Central memory CD8-positive, alpha-beta T cell (primary cell): ENCODE measurements at places on chromosomes 16 and 17.

DNA sequence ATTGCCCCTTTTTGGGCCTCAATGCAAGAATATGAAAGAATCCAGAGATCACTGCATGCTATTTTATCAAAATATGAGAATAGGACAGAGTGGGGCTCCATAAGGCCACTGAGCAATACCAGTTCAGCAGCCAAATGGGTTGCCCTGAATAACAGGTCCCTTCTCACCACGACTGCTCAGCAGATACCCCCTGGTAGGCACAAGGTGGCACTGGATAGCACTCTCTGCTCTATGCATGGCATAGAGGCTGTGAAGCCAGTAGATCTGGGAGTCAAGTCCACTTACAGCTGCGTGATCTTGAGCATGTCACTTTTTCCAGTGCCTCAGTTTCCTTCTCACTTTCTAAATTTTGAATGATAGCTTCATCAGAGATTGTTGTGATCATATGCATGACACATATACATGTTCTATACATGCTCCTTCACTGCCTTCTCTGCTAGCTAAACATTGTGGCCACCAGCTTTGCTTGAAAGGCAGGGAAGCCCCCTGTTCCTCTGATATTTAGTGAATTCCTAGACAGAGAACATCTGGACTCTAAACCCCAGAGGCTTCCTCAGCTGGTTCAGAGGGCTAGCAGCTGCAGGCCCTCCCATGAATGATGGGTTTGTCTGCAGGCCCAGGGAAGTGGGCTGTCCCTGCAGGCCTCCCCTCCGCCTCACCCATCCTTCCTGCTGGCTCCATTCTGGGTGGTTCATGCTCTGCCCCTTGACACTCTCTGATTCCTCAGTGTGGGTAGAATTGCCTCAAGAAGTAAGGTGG, 84.9 kb upstream of the ASIC2 start:
- no peak for DNase-seq

- DNase-seq: no peak
Measured at GRCh38 chr16:72848759-72849664, 198.9 kb downstream of the ZFHX3 start.

GRCh38 chr16:4517812-4518680, 20.5 kb downstream of the CDIP1 start:
- no peak for DNase-seq

DNA sequence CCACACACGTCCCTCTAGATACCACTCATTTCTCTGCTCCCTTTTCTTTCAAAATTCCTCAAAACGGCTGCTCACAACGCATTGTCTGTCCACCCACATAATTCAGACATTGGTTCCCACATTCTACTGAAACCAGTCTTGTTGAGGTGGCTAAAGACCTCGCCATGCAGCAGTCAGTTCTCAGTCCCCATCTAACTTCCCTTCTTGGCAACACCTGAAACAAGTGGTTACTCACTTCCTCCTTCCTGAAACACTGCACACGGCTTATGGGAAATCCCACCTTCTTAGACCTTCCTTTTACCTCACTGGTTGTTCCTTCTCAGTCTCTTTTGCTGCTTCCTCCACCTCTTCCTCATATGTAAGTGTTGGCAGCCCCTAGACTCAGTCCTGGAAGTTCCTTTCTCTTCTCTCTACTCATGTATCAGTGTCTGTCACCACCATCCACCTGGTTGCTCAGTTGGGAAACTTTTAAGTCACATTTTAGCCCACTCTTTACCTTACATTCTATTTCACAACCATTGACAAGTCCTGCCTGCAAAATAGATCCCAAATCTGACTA, 277.1 kb downstream of the CEP112 start:
- DNase-seq: no peak

GRCh38 chr17:64240741-64241347, 22.2 kb downstream of the TEX2 start:
- DNase-seq: no peak

- no peak for DNase-seq
Measured at GRCh38 chr17:57406981-57407286, 150.6 kb downstream of the MSI2 start.

GRCh38 chr17:42866216-42866615, 15.2 kb downstream of the AOC3 start:
- DNase-seq: no peak

GRCh38 chr17:21545064-21545463, 147.3 kb upstream of the KCNJ18 start:
- DNase-seq: no peak

DNA sequence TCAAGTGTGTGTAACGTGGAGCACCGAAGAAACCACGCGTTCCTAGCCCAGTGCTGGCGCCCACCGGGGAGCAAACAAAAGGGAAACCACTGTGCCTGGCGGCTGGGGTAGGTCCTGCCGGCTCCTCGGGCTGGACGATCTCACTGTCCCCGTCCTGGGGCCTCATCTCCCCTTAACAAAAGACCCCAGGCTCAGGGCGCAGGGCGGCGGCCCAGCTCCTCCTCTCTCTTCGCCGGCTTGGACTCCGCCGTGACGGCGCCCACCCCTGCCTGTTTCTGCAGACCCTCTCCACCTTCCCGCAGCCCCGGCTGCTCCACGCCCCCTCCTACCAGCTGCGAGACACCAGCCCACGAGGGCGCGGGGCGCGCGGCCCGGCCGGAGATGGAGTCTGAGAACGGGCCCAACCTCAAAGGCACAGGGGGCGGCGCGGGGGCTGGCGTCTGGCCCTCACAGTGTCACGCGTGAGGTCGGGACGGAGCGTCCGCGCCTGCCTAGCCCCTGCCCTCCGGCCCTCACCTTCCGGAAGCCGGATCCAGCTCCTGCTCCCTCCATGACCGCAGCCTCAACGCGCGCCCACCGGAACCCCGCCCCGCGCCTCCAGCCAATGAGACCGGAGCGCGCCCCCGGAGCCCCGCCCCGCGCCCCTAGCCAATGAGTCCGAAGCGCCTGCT, at the start of gene CENPX:
Gene CENPX, minus strand, starts transcription at position 569 of the 671 bp plus-strand sequence. Its CDS starts 17 bp downstream, at position 552.
- no peak for DNase-seq

DNA sequence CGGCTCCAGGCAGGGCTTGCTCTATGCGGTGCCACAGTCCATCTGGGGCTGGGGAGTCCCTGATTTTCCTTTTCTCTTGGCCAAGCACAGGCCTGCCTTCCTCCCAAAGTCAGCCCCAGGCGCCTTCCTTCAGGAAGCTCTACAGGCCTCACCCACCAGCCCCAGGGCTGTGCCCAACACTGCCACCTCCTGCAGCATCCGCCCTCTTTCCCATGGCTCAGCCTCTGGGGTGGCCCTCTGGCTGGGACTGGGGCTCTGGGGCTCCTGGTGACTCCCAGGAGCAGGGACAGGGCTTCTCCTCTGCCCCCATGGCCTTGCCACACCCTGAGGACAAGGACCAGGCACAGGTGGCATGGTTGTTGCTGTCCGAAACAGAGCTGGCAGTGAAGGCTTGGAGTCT, 817 bp downstream of the ITGB4 start:
- DNase-seq: no peak

DNA sequence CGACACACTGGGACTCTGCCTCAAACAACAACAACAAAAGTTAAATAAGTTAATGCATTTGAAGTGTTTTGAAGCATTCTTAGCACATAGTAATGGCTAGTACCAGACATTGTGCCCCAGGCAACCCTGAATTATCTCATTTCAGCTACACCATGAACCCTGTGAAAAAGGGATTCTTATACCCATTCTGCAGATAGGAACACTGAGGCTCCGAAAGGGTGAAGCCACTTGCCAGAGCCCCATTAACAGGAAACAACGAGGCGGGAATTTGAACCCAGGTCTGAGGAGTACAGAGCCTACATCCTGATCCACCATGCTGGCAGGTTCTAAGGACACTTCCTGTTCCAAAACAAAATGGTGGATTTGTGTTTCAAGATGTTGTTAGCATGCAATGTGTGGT, 9.2 kb downstream of the GPR139 start:
- DNase-seq: no peak

DNA sequence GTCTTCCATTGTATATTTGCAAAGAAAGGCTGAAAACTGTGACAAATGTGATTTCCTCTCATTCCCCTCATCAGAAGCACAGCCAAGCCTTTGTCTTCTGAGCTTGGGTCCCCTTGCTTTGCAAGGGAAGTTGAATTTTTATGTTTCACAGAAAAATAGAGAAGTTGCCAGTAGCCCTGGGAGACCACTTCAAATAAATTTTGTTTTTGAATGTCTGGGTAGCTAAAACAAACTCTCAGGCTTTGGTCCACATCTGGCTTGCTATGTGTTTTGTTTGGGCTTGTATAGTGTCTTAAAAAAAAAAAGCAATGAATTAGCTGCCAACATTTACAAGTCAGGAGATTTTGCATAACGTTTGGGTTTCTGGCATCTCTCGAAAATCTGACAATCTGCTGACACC, 24.1 kb downstream of the PIK3R6 start:
- no peak for DNase-seq

DNA sequence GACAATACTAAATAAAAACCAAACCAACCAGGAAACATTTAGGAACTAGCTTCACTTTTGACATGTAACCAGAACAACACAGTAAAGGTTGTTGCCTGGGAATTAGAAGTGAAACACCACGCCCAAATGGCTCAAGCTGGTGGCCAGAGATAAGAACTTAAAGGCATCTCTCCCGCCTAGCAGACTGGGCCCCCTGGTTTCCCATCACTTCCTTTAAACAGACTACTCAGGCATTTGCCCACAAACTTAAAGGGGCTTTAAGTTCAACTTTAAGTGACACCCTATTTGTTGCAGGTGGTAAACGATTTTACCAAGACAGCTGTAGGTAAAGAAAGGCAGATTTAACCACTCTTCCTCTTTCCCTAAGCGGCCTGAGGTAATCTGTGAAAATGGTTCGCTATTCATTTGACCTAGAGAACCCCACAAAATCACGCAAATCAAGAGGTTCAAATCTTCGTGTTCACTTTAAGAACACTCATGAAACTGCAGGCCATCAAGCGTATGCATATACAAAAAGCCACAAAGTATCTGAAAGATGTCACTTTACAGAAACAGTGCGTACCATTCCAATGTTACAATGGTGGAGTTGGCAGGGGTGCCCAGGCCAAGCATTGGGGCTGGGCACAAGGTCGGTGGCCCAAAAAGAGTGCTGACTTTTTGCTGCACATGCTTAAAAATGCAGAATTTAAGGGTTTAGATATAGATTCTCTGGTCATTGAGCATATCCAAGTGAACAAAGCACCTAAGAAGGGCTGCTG, 40.8 kb upstream of the BPTF start:
- no peak for DNase-seq

DNA sequence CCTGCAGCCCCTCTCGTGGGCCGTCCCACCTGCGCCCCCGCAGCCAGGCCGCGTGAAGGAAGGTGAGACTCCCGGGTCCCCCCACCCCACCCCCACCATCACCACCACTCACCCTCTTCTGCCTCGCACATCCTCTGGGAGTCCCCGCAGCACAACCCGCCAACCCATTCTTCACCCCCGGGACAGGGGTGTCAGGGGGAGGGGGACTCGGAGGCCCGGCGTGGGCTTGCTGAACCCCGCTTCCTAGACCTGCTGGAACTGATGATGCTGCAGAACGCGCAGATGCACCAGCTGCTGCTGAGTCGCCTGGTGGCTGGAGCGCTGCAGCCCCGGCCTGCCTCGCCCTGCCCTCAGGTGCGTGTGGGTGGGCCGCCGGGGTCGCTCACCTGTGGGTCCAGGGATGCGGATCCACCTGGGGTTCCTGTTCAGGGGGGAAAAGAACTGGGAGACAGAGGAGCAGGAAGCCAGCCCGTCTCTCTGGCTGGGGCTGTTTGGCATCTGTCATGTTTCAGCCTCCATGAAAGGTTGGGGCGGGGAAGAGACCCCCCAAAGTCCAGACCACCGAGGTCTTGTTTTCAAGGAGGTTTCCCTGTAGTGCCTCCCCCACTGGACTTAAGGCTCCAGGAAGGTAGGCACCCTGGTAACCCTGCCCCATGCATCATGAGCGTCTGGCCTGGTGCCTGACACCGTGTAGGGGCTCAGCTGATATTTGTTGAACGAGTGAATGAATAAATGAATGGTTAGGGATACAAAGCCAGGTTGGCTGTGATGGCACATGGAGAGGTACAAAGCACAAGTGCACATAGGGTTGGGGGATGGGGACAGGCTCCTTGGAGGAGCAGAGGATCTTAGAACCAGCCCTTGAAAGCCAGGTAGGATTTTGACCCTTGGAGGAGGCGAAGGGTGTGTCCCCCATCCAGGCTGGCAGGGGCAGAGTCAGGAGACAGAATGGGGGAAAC, 849 bp downstream of the PRR29 start:
- DNase-seq: no peak

DNA sequence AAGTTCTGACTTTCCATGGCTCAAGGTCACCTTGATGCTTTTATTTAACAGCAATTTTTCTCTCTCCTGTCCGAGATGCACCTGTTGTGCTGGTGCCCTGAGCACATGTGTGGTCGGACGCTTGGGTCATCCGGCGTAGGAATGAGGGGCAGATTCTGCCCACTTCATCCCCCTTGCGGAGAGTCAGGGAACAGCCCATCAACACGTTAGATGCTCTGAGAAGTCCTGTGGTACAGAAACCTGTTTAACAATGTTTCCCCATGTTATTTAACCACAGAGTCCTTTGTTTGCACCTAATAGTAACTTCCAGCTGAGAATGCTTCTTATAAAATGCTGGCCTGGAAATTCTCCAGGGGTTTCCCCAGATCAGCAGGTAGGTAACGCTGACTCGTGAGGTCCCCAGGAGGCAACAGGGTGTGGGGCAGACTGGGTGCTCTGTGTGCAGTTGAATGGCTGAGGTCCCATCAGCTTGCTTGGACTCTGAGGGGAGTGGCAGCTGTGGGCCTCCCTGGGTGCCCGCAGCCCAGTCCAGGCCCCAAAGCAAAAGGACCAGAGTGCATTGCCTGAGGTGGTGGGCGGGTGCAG, 17.8 kb downstream of the DOC2B start:
- DNase-seq: no peak

DNA sequence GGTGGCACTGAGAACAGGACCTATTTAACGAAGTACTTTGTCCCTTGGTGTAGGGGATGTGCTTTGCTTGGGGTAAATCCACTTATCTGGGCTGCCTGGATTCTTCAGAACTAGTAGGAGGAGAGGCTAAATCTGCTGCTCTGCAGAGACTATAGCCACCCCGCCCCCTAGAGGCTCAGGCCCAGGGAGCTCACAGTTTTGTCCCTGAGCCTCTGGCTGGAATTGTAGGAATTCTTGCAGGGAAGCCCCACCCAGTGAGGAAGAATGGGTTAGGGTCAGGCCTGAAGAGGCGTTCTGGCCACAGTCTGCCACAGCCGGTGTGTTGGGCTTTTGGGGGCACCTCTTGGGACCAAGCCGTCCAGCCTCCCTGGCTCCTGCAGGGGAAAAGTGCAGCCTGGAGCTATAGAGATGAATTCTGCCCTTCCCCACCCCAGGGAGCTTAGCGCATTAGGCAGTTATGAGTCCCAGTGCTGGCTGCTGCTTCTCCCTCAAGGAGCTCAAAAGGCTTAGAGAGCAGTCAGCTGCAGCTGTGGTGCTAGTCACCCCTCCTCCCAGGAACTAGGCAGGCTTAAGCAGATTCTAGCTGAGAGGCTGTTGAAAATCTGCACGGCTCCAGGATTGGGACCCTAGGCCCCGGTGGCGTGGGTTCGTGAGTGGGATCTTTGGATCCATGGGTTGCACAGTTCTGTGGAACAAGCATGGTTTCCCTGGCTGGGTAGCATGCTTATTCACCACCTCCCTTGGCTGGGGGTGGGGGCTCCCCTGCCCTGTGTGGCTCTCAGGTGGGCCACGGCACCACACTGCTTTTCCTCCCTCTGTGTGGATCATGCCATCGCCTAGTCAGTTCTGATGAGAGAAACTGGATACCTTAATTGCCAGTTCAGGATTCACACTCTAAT, 237.4 kb upstream of the TOM1L1 start:
- no peak for DNase-seq

- DNase-seq: no peak
Measured at GRCh38 chr16:1451702-1452392, 7.5 kb upstream of the CCDC154 start.

- DNase-seq: no peak
Measured at GRCh38 chr16:71359431-71359830, 908 bp downstream of the CALB2 start.
